Heart right ventricle (tissue), 16 donors: ENCODE measurements at places on chromosomes 16 and 17. TPM values are rescaled to one million over a fixed set of nuclear protein-coding genes. Genes with fewer than 3 reads are reported as not detected.
A peak's percentile ranks its signal among the peaks of the same experiment; 100 is the strongest.

DNA sequence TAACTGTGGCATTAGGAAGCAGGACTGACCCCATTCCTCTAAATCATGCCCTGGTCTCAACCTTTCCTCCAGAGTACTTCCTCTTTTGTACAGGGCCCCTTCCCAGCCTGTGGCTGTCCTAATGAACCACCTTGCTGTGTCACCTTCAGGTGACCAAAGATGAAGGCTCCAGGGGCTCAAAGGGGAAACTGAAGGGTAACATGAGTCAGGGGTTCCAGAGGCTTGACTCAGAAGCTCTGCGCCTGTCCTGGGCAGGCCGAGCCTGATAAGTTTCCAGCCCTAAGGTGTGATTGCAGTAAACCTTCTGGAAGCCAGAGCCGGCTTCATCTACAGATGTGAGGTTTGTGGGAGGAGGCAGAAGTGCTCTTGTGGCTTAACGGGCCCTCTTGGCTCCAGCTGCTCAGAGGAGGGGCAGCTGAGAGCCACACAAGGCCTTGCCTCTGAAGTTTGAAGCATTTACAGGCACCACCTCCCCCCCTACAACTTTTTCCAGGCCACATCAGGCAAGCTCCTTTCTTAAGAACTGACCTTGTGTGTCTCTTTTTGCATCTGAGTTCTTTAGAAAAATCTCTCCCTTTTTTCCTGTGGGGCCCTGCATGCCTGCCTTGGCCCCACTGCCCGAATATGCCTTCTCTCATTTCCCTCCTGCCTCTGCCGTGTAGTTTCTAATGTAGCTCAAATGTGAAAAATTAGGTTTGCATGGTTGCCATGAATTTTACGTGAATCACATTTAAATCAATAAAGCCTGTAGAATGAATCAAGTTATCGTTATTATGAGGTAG, 149.9 kb downstream of the CLEC16A start:
- no peak for DNase-seq
- H3K36me3 ChIP-seq: peaks cover 31% of the 10 kb centered on the region
- no peaks in the 10 kb centered on the region for H3K27me3 ChIP-seq
- H3K4me1 ChIP-seq: no peaks in the 10 kb centered on the region

GRCh38 chr16:608019-608418, 18.2 kb downstream of the RAB40C start:
- no peaks in the 10 kb centered on the region for H3K4me1 ChIP-seq
- no peaks in the 10 kb centered on the region for H3K36me3 ChIP-seq
- no peak overlapping the region for H3K4me3 ChIP-seq
- no peaks in the 10 kb centered on the region for H3K27me3 ChIP-seq
- H3K27ac ChIP-seq: no peak overlapping the region
- DNase-seq: no peak

GRCh38 chr17:34220752-34221395, 34.2 kb upstream of the CCL2 start:
- no peak for DNase-seq
- H3K4me1 ChIP-seq: no peaks in the 10 kb centered on the region
- no peaks in the 10 kb centered on the region for H3K27me3 ChIP-seq
- H3K27ac ChIP-seq: no peak overlapping the region
- no peak overlapping the region for H3K4me3 ChIP-seq
- no peaks in the 10 kb centered on the region for H3K36me3 ChIP-seq

KRTAP1-5 gene
- not detected for polyA plus RNA-seq

DNA sequence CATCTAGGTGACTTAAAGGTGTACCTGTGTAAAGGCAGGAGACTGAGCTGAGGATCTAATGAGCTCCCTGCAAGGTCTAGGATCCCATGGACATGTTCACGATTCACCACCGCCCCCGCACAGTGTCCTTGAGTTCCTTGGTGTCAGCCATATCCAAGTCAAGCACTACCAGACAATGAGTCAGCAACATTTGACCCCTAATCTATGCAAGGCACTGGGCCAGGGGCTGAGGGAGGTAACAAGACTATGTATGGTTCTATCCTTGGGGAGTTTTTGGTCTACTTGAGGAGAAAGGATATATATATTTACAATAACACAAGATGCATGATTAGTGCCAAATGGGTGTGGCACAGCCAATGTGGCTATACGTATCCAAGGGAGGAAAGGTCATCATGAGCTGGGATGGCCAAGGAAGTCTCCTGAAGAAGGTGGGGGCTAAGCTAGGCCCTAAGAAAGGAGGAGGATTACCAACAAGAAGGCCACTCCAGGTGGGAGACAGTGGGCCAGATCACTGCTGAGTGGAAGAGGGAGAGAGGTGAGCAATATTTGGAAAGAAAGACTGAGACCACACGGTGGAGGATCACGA, 35.0 kb downstream of the ITGB3 start:
- no peak for DNase-seq
- no peak overlapping the region for H3K27ac ChIP-seq
- H3K4me3 ChIP-seq: no peak overlapping the region
- no peaks in the 10 kb centered on the region for H3K36me3 ChIP-seq
- H3K4me1 ChIP-seq: peaks cover 19% of the 10 kb centered on the region
- H3K27me3 ChIP-seq: no peaks in the 10 kb centered on the region

DNA sequence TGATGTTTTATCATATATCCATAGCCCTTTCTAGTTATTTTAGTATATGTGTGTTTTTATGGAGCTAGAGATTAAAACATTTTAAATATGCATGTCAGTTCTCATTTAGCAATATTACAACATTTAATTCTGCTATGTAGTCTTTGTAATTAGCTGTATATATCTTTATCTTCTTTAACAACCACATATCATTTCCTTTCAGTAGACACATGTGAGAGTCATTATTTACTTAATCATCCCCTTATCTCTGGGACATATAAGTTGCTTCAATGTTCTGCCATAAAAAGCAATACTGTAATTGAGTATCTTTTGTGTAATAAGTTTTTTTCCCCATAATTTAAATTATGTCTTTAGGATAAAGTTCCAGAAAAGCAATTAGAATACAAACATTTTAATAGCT, 52.0 kb upstream of the CLEC3A start:
- H3K27ac ChIP-seq: no peak overlapping the region
- H3K4me1 ChIP-seq: no peaks in the 10 kb centered on the region
- H3K27me3 ChIP-seq: no peaks in the 10 kb centered on the region

- H3K4me3 ChIP-seq: peak within 1 kb of the TSS; percentile 38
- peak; percentile 17 for DNase-seq
- H3K27me3 ChIP-seq: peaks cover 18% of the 10 kb centered on the region
- no peak within 1 kb of the TSS for H3K27ac ChIP-seq
Measured at GRCh38 chr16:56589141-56590039, at the start of gene MT3. Gene MT3, plus strand, starts transcription at chr16:56589528. Its CDS starts 63 bp downstream, at chr16:56589591.

GRCh38 chr16:732936-733335, 6.0 kb downstream of the HAGHL start:
- no peak overlapping the region for H3K4me3 ChIP-seq
- H3K27ac ChIP-seq: no peak overlapping the region
- peaks cover 11% of the 10 kb centered on the region for H3K36me3 ChIP-seq
- peaks cover 7% of the 10 kb centered on the region for H3K27me3 ChIP-seq
- no peak for DNase-seq

ENO3 gene
- 143 TPM for polyA plus RNA-seq

DNA sequence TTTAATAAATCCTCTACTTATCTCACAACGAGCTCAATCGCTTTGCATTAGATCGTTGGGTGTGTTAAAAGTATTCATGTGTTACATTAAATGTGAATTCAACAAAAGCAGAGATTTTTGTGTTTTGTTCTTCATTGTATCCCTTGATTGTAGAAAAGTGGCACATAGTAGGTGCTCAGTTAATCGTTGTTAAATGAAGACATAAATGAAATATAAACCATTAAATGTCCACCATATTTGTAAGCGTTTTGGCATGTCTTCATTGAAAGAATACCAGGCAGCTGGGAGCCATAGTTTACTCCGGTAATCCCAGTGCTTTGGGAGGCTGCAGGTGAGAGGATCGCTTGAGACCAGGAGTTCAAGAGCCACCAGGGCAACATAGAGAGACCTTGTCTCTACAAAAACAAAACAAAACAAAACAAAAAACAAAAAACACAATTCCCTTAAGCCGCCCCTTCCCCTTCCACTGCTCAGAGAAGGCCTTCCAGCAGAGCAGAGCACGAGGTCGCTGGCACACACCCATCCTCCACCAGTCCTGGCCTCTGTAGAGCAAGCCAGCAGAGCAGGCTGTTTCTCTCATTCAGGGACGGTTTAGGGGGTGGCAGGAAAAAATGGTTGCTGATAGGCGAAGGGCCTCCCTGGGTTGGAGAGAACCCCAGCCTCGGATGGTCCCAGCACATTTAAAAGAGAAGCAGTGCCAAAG, 673 bp upstream of the CHD9 start:
- H3K27me3 ChIP-seq: no peaks in the 10 kb centered on the region
- H3K4me3 ChIP-seq: peak overlapping the region; percentile 71
- H3K36me3 ChIP-seq: no peaks in the 10 kb centered on the region
- H3K27ac ChIP-seq: peak overlapping the region; percentile 89
- peaks cover 18% of the 10 kb centered on the region for H3K4me1 ChIP-seq
- DNase-seq: peak; percentile 53

DNA sequence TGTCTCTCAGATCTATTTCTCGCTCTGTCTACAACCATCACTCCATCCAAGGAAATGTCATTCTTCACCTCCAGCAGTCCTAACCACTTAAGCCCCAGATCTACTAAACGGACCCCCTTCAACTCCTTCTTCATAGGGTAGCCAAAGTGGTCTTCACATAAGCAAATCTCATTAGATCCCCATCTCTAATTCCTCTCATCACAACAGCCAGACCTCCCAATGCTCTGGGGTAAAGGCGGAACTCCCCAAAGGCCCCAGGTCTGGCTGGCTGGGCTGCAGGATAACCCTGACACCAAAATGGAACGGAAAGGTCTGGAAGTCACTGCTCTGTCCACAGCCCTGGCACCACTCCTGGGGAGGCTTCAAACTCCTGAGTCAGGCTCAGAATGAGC, 11.1 kb downstream of the ST3GAL2 start:
- H3K4me3 ChIP-seq: no peak overlapping the region
- peaks cover 52% of the 10 kb centered on the region for H3K4me1 ChIP-seq
- H3K27ac ChIP-seq: peak overlapping the region; percentile 94
- DNase-seq: no peak
- peaks cover 8% of the 10 kb centered on the region for H3K36me3 ChIP-seq

DNA sequence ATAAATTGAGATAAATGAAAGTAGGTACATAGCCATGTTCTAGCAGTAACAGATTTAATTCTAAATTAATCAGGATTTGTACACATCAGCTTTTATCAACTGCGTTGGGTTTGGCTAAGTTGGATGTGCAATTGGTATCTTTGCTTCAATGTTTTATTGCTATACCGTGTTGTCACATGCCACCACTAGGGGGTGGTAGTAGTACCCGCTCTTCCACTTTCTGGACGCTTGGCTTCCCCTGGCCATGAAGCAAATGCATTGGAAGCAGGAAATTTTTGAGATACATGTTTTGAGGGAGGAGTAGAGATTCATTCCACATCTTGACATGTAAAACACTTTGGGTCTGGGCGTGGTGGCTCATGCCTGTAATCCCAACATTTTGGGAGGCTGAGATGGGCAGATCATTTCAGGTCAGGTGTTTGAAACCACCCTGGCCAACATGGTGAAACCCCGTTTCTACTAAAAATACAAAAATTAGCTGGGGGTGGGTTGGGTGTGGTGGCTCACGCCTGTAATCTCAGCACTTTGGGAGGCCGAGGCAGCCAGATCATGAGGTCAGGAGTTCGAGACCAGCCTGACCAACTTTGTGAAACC, 58.6 kb downstream of the EMP2 start:
- no peaks in the 10 kb centered on the region for H3K4me1 ChIP-seq
- H3K27me3 ChIP-seq: no peaks in the 10 kb centered on the region
- DNase-seq: peak; percentile 58
- H3K27ac ChIP-seq: no peak overlapping the region
- no peak overlapping the region for H3K4me3 ChIP-seq

ARHGAP44 gene
- polyA plus RNA-seq: 4.0 TPM

- no peak for DNase-seq
- H3K4me3 ChIP-seq: no peak overlapping the region
- H3K4me1 ChIP-seq: no peaks in the 10 kb centered on the region
- H3K27me3 ChIP-seq: no peaks in the 10 kb centered on the region
Measured at GRCh38 chr17:70318051-70318450, 148.7 kb downstream of the KCNJ2 start.

- H3K36me3 ChIP-seq: peaks cover 78% of the 10 kb centered on the region
- no peaks in the 10 kb centered on the region for H3K27me3 ChIP-seq
- H3K27ac ChIP-seq: no peak overlapping the region
- H3K4me3 ChIP-seq: no peak overlapping the region
- peaks cover 11% of the 10 kb centered on the region for H3K4me1 ChIP-seq
Measured at GRCh38 chr16:2053211-2053610, 5.4 kb downstream of the TSC2 start.

DNA sequence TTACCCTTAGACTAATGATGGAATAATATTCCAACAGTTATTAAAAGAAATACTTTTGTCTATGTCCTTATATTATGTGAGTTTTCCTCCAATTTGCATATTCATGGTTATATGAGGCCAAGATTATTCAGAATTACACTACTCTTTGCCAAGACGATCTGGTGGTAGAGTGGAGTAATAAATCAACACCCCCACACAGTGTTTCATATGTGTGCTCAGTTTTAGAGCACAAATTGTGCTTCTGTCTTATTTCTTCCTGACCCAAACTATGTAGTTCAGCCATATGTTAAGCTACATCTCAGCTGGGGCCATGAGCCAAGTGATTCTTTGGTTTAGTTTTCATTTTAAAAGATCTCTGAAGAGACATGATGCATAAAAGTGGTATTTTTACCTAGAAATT, 26.9 kb upstream of the PPM1E start:
- no peaks in the 10 kb centered on the region for H3K4me1 ChIP-seq
- no peaks in the 10 kb centered on the region for H3K27me3 ChIP-seq
- no peak overlapping the region for H3K27ac ChIP-seq
- no peak overlapping the region for H3K4me3 ChIP-seq
- peaks cover 5% of the 10 kb centered on the region for H3K36me3 ChIP-seq

DNA sequence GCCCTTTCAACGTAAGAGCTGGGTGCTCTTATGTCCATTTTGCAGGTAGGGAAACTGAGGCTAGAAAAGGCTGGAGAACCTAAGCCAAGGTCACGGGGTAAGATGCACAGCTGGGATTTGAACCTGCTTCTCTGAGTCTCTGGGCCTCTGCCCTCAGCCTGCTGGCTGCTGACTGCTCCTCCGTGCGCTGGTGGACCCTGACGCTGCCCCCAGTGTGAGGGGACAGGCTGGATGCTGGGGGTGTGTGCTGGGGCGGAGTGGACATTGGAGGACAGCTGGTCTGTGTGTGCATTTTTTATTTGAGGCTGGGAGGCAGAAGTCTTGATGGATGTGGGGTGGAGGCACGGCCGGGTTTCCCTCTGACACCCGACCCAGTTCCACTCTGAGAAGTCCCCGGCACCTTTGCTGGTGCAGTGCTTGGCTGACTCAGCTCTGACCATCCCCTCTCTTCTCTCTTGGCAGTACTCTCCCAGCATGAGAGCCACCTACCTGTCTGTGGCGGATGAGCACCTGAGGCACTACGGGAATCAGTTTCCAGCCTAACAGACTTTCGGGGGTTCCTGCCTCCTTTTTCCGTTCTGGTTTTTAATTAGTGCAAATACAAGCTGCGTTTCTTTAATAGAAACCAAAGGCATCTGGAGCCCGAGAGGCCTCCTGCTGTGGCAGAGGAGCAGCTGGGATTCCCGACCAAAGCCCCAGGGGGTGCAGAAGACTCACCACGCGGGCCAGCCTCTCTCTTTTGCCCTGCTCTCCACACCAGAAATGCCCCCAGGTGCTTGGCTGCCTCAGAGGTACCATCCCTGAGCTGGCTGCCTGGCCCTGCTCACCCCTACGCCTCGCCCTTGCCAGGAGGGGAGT, 14.1 kb upstream of the DNAI2 start:
- no peak overlapping the region for H3K27ac ChIP-seq
- no peak for DNase-seq
- no peaks in the 10 kb centered on the region for H3K4me1 ChIP-seq
- H3K4me3 ChIP-seq: no peak overlapping the region
- no peaks in the 10 kb centered on the region for H3K36me3 ChIP-seq
- H3K27me3 ChIP-seq: no peaks in the 10 kb centered on the region
